Keratinocyte (primary cell): ENCODE measurements at places on chromosomes 11 and 22.

GRCh38 chr11:69472541-69473275 is 8.8 kb upstream of the LINC01488 start:
- H3K4me3 ChIP-seq, result no peak overlapping the region
- no peaks in the 10 kb centered on the region for H3K27me3 ChIP-seq
- no peaks in the 10 kb centered on the region for H3K4me1 ChIP-seq
- no peak for DNase-seq
- no peaks in the 10 kb centered on the region for H3K36me3 ChIP-seq
- no peak overlapping the region for H3K27ac ChIP-seq

- H3K27me3 ChIP-seq, result no peaks in the 10 kb centered on the region
- H3K4me1 ChIP-seq, result no peaks in the 10 kb centered on the region
- no peak overlapping the region for H3K4me3 ChIP-seq
- H3K36me3 ChIP-seq, result no peaks in the 10 kb centered on the region
Observed at GRCh38 chr11:2247496-2247895, 22.9 kb downstream of the ASCL2 start.

GRCh38 chr11:117855912-117856651 is 20.4 kb downstream of the FXYD6 start:
- H3K4me1 ChIP-seq, result no peaks in the 10 kb centered on the region
- no peak overlapping the region for H3K27ac ChIP-seq
- no peak for DNase-seq
- peaks cover 3% of the 10 kb centered on the region for H3K27me3 ChIP-seq
- H3K36me3 ChIP-seq, result no peaks in the 10 kb centered on the region
- H3K4me3 ChIP-seq, result no peak overlapping the region

- DNase-seq, result no peak
- no peak overlapping the region for H3K27ac ChIP-seq
- no peaks in the 10 kb centered on the region for H3K27me3 ChIP-seq
- no peaks in the 10 kb centered on the region for H3K36me3 ChIP-seq
- H3K4me3 ChIP-seq, result no peak overlapping the region
- H3K4me1 ChIP-seq, result peaks cover 11% of the 10 kb centered on the region
Observed at GRCh38 chr11:86918973-86919372, 36.2 kb downstream of the FZD4 start.

DNA sequence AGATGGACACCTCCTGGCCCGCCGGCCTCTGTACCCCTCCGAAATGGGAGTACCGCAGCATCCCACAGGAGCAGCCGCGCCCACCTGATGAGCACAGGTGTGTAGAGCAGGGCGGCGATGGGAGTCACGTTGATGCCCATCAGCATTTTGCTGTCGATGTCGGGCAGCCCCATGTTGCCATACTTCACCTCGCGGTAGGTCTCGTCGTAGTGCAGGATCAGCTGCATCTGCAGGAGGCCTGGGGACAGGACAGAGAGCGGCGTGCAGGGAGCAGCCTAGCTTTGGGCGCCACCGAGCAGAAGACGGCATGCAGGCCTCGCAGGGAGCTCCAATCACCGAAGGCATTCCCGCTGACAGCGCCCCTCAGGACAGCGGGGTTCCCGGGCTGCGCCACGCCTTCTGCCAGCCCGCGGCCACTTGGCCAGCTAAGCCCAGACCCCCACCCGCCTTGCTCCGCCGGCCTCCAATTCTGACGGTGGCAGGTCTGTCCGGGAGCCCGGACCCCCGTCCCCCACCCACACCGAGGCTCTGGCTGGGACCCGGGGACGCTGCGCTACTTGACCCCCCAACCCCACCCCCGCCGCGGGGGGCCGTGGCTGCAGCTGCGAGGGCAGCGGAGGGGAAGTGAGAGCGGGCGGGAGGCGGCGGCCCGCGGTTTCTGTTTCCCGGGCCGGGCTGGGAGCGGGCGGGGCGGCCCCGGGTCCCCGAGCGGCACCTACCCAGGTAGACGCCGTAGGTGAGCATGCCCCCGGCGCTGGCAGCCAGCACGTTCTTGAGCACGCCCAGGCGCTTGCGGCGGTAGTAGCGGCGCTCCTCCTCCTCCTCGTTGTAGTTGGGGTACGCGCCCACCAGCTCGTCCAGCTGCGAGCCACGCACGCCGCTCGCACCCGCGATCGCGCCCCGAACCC is 705 bp downstream of the UNC93B1 start:
- H3K36me3 ChIP-seq, result no peaks in the 10 kb centered on the region
- H3K27ac ChIP-seq, result no peak overlapping the region

- no peaks in the 10 kb centered on the region for H3K27me3 ChIP-seq
- H3K4me1 ChIP-seq, result peaks cover 3% of the 10 kb centered on the region
Observed at GRCh38 chr11:85941380-85941973, 86.3 kb downstream of the CCDC83 start.

- no peak for DNase-seq
- no peaks in the 10 kb centered on the region for H3K27me3 ChIP-seq
- H3K36me3 ChIP-seq, result no peaks in the 10 kb centered on the region
- H3K4me1 ChIP-seq, result peaks cover 10% of the 10 kb centered on the region
- no peak overlapping the region for H3K27ac ChIP-seq
Observed at GRCh38 chr11:45154276-45154675, 7.8 kb downstream of the PRDM11 start.

DNA sequence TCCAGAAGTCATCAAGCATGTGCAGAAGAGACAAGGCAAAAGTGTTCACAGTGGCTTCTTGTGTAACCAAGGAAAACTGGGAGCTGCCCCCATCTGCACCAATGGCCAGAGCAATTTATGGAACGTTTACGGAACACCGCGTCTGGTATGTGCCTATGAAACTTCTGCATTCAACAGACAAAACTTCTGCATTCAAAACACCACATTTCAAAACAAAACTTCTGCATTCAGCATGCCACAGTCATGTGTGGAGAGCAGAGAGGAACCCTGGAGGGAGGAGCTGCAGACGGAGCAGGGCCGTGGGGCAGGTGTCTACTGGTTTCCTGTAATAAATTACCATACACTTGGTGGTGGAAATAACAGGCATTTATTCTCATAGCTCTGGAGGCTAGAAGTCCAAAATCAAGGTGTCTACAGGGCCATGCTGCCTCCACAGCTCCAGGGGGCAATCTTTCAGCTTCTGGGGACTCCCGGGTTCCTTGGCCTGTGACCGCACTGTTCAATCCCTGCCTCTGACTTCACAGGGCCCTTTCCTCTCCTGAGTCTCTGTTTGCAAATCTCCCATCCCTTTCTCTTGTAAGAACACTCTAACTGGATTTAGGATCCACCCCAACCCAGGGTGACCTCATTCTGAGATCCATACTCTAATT is 32.2 kb downstream of the RPL3 start:
- H3K27ac ChIP-seq, result no peak overlapping the region
- H3K27me3 ChIP-seq, result no peaks in the 10 kb centered on the region
- no peak overlapping the region for H3K4me3 ChIP-seq
- H3K36me3 ChIP-seq, result no peaks in the 10 kb centered on the region
- H3K4me1 ChIP-seq, result peaks cover 58% of the 10 kb centered on the region

DNA sequence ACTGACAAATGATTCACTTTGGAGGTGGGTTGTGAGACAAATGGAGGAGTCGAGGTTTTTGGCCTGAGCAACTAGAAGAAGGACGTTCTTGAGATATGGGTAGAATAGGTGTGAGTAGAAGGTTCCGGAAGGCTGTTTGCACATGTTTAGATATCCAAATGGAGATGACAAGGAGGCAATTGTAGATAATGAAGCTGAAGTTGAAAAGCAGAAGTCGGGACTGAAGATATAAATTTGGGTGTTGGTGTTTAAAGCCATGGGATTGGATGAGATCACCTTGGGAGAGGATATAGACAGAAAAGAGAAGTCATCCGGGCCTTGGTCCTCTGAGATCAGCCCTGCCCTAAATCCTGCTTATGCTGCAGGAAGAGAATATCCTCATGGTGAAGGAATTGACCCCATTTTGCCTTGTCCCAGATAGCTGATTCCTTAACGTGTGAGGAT is 75.5 kb upstream of the CD44 start:
- no peak overlapping the region for H3K27ac ChIP-seq
- DNase-seq, result no peak
- no peaks in the 10 kb centered on the region for H3K4me1 ChIP-seq

DNA sequence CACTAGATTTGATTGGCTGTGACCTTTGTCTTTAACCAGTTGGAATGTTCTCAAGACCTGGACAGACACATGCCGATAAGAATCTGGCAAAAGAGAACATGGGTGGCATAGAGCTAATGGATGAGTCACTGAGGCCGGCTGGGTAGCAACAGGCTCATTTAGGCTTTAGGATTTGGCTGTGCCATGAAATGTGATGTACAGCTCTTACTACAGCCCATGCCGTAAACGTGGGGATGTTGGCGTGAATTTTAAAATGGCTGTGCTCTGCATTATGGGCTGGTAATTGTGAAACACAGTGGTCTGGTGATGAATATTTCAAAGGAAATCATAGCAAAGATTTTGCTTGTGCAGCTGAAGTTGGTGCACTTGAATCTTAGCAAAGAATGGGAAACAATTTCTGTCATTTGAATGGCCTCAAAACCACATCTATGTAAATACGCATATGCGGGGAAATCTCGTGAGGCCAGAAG is 332.4 kb downstream of the TBC1D22A start:
- H3K27ac ChIP-seq, result no peak overlapping the region
- H3K4me3 ChIP-seq, result no peak overlapping the region
- no peak for DNase-seq

DNA sequence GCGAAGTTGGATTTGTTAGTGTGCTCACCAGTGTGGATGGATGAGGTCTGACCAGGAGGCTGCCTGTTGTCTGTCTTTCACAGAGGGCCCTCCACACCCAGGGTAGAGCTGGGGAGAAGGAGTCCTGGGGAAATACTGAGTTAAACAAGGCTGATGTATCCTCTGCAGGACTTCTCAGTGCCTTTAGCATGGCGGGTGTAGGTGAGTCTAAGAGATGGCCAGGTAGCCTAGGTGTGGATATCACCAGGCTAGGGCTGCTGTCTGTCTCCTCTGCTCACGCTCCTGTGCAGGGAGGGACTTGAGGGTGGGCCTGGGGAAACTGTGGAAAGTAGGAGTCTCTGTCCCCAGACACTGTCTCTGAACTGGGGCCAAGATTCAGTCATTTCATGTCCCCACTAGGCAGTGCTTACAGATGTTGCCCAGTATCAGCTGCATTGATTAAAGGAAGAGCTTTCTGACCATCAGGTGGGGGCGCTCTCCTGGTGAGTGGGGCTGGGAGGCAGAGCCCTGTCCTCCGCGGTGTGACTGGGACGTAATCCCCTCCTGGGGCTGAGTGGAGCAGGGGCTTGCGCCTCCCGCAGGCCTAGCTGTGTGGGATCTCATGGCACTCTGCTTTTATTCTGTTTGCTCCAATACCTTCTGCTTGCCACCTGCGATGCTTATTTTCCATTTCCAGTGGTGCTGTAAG is 35.5 kb upstream of the CCDC188 start:
- H3K36me3 ChIP-seq, result no peaks in the 10 kb centered on the region
- no peaks in the 10 kb centered on the region for H3K27me3 ChIP-seq
- no peaks in the 10 kb centered on the region for H3K4me1 ChIP-seq

- H3K27me3 ChIP-seq, result no peaks in the 10 kb centered on the region
- no peak for DNase-seq
- H3K4me3 ChIP-seq, result no peak overlapping the region
- H3K4me1 ChIP-seq, result peaks cover 22% of the 10 kb centered on the region
- H3K36me3 ChIP-seq, result peaks cover 40% of the 10 kb centered on the region
Observed at GRCh38 chr11:66840317-66841091, 2.7 kb upstream of the RCE1 start.

GRCh38 chr11:69567951-69568808 is 72.8 kb upstream of the CCND1 start:
- no peak overlapping the region for H3K27ac ChIP-seq
- H3K4me1 ChIP-seq, result no peaks in the 10 kb centered on the region
- no peak for DNase-seq
- H3K36me3 ChIP-seq, result no peaks in the 10 kb centered on the region

- H3K27me3 ChIP-seq, result peaks cover 6% of the 10 kb centered on the region
- no peak overlapping the region for H3K4me3 ChIP-seq
- no peak for DNase-seq
- no peak overlapping the region for H3K27ac ChIP-seq
- no peaks in the 10 kb centered on the region for H3K4me1 ChIP-seq
Observed at GRCh38 chr11:68660066-68660810, 24.1 kb upstream of the GAL start.

GRCh38 chr11:1498262-1498661 is 11.7 kb upstream of the MOB2 start:
- no peak overlapping the region for H3K27ac ChIP-seq
- no peaks in the 10 kb centered on the region for H3K27me3 ChIP-seq
- peaks cover 3% of the 10 kb centered on the region for H3K36me3 ChIP-seq
- DNase-seq, result no peak
- H3K4me3 ChIP-seq, result no peak overlapping the region

- no peaks in the 10 kb centered on the region for H3K27me3 ChIP-seq
- peaks cover 9% of the 10 kb centered on the region for H3K4me1 ChIP-seq
- no peak overlapping the region for H3K4me3 ChIP-seq
- no peaks in the 10 kb centered on the region for H3K36me3 ChIP-seq
Observed at GRCh38 chr11:127242676-127243075, 242.1 kb upstream of the KIRREL3 start.

DNA sequence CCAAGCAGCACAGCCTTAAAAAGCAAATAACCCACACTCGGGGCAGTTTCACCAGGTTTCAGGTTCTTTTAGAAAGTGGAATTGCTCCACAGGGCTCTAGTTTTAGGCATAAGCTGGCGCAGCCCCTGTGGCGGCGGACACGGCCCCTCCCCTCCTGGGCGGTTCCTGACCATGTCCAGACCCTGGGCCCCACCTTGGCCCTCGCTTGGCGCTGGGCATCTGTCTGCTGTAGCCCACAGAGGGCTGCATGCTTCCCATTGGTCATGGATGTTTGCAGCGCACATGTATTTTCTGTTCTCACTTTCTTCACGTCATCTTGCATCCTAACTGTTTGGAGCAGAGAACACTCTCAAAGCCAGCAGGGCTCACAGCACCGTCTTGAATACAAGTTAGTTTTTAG is 244.3 kb downstream of the BRD1 start:
- H3K27ac ChIP-seq, result no peak overlapping the region
- no peak overlapping the region for H3K4me3 ChIP-seq
- DNase-seq, result no peak
- H3K27me3 ChIP-seq, result no peaks in the 10 kb centered on the region
- H3K4me1 ChIP-seq, result no peaks in the 10 kb centered on the region

GRCh38 chr11:102421261-102421660 is 31.3 kb downstream of the TMEM123 start:
- H3K27ac ChIP-seq, result no peak overlapping the region
- DNase-seq, result no peak
- H3K4me3 ChIP-seq, result no peak overlapping the region

- H3K4me3 ChIP-seq, result no peak overlapping the region
- H3K27me3 ChIP-seq, result peaks cover 10% of the 10 kb centered on the region
- H3K27ac ChIP-seq, result no peak overlapping the region
- no peak for DNase-seq
Observed at GRCh38 chr11:76700177-76701100, 29.9 kb upstream of the LRRC32 start.
